ENCODE measurements at places on chromosomes 4 and X.

- no peak for DNase-seq
Observed at GRCh38 chr4:6680372-6681034, 13.2 kb upstream of the S100P start.

DNA sequence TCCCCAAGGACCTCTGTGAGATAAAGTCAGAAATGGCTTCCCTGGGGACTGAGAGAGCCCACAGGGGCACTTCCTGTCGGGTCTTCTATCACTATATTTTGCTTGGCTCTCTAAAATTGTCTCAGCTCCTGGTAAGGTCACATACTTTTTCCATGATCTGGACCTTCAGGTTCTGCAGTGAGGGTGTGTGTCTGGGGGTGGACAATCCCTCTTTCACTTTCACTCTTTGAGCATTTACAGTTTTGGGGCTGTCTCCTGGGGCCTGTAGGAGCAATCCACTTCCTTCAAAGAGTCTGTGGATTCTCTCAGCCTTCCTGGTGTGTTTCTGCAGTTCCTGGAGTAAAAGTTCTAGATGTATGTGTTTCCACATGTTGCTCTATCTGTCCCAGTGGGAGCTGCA is 335.7 kb downstream of the FSTL5 start:
- DNase-seq: no peak

GRCh38 chrX:86946569-86946968 is 571.0 kb upstream of the KLHL4 start:
- peak; percentile 24 for DNase-seq

GRCh38 chr4:184536881-184537248 is 62.5 kb upstream of the IRF2 start:
- no peak for DNase-seq

DNA sequence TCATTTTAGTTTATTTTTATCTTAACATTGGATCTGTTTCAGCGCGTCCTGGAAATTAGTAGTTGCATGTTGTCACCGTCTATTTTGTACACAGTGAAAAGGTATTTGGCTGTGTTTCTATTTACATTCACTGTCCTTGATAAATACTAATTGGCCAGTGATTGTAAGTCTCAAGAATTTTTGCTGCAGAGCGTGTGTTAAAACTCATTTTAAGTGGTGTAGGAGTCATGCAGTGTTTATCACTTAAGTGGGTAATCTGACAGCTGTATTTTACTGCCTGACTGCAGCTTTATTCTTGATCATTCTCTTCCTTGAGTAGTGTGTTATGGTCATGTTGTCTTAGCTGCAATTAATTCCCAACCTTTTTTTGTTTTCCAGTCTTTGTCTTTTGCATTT is 9.8 kb downstream of the GUCY1A1 start:
- DNase-seq: no peak

DNA sequence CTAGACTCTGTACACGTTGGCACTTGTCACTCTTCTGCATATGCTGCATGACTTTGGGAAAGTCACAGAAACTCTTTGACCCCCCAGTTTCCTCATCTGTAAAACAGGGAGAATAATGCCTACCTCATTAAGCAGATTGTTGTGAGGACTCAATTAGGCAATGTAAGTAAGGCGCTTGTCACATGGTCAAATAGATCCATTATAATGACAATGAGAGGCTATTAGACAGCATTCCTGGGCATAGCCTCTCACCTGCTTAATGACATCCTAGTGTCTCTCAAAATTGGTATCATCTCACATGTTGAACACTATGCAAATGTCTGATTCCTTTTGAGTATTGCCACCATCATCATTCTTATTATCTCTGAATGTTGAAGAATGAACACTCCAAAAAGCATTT is 172.6 kb upstream of the JADE1 start:
- no peak for DNase-seq

GRCh38 chr4:187444061-187444460 is 551.5 kb upstream of the ZFP42 start:
- no peak for DNase-seq

- no peak for DNase-seq
Observed at GRCh38 chrX:130607431-130607830, 205.6 kb downstream of the RBMX2 start.

DNA sequence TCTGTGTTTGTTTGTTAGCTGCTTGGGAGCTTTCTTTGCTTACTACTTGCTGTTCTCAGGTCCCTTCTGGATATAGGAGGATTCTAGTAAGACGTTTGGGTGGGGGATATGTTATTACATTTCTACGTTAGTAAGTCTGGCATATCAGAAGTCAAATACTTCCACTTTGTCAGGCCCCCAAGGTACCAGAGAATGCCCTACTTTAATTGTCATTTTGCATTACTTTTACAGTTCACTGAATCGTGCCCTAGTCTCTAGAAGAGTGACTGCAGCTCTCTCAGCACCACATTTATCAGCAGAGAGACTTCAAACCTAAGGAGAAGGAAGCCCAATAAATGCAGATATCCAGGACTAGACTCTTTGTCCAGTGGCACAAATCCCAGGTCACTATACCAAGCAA is 54.4 kb downstream of the PCDH19 start:
- DNase-seq: no peak

DNA sequence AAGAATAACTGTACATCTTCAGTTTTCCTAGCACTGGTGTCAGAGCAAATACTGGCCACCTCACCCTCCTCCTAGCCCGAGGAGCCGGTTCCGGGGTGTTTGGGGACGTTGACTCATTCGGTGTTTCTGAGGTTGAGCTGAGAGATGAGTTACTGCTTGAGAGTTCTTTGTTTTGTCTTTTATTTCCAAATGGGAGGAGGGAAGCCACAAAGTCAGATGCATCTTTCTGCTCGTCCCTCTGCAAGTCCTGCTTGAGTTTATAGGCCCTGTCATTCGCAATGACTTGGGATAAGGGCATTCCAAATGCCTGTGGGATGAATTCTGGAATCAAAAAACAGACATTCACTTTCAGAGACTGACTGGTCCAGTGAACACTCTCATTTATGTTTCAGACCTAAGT is 77.5 kb downstream of the HCCS start:
- no peak for DNase-seq

DNA sequence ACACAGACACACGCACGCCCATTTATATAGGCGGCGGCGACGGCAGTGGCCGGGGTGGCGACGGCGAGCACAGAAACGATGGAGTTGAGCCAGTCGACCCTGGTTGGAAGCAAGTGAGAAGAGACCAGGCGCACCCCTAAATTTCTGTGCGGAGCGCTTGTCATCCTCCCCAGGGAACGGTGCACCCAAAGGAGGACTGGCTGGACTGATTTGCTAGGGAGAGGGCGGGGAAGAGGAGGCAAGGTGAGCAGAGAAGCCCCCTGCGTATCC is 302 bp downstream of the NHS start:
- no peak for DNase-seq

GRCh38 chrX:11254417-11255109 is 38.6 kb upstream of the AMELX start:
- DNase-seq: no peak

- no peak for DNase-seq
Observed at GRCh38 chr4:88613417-88613875, 21.2 kb downstream of the HERC3 start.

DNA sequence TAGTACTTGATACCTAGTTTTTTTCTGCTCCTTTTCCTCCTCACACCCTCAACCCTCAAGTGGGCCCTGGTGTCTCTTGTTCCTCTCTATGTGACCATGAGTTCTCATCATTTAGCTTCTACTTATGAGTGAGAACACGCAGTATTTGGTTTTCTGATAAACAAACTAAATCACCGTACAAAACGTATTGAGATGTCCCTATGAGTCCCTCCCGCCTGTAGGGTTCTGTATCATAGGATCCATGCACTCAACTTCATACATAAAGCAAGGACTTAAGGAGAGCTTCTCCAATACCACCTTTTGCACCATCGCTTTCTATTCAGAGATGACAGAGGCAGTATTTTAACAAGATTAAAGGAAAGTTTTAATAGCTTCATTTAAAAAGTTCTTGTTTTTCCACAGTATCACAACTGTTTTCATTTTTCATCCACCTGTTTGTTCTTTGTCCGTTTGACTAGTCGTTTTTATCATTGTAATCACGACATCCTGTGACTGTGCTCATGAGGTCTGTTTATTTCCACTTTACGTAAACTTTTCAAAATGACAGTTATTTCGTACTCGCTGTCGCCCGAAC is 457 bp upstream of the RAB9A start:
- no peak for DNase-seq

DNA sequence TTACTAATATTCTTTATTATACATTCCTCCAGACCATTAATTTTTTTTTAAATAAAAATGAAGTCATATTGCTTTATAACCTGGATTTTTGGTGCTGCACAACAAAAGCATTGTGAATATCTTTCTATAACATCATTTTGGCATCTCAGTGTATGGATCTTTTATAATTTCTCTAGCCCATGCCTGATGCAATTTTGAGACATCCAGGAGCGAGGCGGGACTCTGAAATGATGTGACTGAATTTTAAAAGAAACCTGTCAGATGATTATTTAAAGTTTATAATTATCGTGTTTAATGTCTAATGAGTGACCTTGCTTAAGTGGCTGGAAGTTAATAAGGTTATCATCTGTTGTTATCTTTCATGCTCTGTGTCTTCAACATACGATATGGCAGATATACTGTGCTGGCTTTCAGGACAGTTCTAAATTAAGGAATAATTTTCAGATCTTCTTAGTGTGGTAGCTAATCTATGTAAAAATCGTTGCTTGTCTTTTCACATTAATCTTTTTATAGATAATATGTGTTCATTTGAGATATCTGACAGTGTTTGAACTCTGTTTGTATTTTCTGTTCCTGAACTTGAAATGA is 58.8 kb downstream of the KIT start:
- no peak for DNase-seq

- no peak for DNase-seq
Observed at GRCh38 chr4:44493924-44494323, 45.3 kb upstream of the KCTD8 start.

DNA sequence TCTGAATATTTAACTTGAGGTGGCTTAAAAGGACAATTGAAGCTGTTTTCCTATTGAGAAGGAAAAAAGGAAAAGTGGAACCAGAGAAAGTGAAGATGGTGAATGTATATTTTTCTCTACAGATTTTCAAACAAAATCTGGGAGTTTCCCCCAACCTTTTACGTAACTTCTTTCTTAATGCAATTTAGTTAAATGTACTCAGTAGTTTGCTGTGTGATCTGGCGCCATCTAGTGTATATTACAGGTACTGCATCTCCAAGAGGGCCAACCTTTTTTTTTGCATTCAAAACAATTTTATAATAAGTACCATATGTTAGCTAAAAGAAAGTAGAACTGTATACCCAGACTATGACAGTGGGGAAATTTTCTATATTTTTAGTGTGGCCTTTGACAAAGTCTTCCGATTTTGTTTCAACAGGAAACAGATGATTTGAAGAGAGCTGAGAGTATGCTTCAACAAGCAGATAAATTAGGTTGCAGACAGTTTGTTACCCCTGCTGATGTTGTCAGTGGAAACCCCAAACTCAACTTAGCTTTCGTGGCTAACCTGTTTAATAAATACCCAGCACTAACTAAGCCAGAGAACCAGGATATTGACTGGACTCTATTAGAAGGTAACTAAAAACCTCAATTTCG is 82.0 kb downstream of the PLS3 start:
- DNase-seq: peak; percentile 91

- peak; percentile 67 for DNase-seq
Observed at GRCh38 chrX:323721-324628, 5.4 kb upstream of the GTPBP6 start.

DNA sequence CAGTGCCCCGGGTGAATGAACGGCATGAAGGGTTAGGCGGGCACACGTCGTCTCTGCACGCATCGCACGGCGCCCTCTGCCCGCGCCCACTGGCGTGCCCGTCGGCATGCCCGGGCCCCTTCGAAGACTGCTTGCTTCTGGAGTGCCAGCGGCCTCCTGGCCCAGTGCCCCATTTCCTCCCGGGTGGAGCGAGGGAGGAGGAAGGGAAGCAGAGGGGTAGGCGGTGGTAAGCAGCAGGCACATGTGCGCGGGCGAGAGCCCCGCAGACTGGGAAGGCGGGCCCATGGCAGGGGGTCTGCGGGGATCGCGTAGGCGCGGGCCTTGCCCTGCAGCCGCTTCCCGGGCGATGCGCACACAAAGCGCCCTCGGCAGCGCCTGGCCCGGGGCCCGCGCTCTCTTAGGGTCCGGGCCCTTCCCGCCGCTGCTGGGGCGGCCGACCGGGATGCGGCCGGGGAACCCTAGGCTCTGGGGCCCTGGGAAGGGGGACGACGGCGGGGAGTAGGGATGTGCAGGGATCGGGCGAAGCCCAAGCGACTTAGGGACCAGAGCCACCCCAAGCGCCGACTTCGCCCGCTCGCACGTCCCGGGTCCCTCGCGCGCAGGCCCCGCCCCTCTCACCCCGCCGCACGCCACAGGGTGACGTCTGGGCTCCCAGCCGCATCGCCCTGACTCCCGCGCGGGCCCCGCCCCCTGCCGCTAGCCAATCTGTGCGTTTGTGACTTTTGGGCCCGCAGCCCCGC is 866 bp upstream of the EMD start:
- DNase-seq: peak; percentile 54

DNA sequence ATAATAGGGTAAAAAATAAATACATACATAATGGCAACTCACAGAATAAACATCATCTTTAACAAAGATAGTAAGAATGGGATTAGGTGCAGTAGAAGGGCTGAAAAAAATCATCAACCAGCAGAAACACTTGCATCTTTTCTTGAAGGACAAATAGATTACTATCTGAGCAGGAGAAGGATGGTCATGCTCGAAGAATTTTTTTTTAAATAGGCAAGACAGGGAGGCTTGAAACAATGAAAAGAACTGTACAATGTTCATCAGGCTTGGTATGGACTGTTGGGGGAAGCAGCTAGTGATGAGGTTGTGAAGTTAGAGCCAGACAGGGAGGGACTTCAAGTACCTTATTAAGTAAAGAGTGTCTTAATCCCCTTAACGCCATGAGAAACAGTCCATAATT is 167.4 kb upstream of the LDB2 start:
- DNase-seq: no peak

DNA sequence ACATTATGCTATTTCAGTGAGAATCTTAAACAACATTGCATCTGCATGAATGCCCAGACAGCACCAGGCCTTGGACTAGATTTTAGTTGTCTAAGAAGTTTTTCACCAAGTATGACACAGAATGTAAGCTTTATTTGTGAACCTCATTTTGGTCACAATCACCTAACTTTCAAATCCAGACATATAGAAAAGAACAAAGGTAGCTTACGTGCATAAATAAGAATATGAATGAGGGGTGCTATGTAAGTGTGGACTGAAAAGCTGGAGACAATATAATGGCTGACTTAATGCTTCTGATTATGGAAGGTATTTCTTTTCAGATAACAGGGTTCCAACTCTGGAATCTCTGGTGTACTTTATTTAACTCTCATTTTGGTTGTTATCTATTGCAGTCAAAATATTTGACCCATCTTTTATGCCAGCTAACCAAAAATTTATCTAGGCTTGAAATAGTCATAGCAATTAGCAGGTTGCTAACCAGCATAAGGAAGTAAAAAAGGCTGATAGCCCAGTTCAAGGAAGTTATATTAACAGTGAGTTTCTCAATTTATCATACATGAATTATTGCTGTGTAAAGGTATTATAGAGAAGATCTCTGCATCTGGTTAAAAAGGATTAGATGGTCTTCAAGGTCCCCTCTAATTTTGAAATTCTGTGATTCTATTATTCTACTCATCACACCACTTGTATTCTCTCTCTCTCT is 36.5 kb downstream of the SLC7A11 start:
- no peak for DNase-seq
